ENCODE measurements at places on chromosomes 16 and 17.

DNA sequence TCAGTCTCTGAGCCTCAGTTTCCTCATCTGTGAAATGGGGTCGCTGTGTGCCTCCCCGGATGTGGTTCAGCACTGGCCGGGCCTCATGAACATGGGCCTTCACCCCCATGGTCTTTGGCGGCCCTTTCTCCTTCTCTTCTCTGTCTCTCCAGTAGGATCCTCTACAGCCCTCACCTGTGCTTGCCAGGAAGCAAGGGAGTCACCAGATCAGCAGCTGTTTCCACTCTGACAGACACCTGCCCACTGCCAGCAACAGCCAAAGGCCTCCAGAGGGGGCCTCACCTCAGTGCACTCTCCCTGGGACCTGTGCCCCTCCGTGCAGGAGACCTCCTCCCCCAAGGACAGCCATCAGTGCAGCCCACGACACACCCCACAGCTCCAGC is 89.4 kb downstream of the C16orf78 start:
- no peak for DNase-seq

DNA sequence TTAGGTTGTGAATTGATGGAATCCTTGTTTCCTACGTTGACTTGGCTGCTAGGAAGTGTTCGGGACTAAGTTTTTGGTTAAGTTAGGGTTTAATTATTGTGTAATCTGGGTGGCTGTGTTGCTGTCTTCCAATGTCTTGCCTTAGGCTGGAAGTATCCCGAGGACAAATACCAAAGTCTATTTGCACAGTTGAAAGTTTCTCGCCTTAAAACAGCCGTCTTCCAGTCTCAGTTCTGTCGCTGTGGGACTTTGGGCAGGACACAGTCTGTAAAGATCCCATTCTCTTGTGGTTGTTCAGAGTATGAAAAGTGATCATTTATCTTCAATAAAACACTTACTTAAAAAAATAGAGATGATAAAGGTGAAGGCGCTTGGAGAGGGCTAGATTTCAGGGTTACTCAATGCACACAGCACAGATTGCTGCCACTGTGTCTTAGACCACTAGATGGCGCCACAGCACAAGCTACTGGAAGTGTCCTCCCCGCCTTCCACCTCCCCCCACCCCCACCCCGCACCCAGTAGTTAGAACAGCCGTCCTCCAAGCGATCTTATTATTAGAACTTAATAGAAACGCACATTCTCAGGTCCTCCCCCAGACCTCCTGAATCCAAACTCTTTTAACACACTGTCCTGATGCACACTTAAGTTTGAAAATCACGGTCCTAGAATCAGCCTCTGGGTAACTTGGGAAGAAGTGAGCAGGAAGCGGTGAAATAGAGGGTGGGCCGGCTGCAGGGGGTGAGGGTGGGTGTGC is 45.8 kb downstream of the AKAP1 start:
- peak; percentile 93 for DNase-seq

- peak; percentile 77 for DNase-seq
Measured at GRCh38 chr17:18217412-18218015, 7.9 kb upstream of the LLGL1 start.

DNA sequence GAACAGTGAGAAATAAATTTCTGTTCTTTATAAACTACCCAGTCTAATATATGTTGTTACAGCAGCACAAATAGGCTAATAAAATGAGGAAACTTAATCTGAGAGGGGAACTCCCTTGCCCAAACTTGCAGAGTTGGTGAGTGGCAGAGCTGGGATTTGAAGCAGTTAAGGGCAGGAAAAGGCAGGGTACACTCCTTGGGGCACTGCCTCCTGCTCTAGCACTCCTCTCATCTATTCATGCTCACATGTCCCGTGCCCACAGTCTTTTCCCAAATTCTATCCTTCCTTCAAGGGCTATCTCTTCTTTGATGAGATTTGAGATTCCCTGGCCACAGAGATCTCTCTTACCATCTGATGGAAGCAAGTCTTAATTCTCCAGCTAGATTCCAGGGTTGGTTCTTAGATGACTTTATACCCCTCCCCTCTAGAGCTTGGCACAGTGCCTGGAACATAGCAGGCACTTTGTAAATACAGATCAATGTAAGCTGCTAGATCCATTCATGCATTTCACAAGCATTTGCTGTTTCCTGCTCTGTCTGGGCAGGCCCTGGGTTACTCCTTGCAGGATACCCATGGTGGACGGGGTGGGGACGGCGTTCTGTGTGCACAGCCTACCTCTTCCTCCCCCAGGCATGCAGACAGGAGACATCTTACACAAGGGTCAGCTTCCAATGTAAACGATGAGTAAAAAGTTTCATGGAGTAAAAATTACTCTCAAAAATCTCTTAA is 39.2 kb upstream of the ABCC12 start:
- peak; percentile 19 for DNase-seq

GRCh38 chr16:81556715-81557284 is 112.2 kb downstream of the CMIP start:
- DNase-seq, result no peak

DNA sequence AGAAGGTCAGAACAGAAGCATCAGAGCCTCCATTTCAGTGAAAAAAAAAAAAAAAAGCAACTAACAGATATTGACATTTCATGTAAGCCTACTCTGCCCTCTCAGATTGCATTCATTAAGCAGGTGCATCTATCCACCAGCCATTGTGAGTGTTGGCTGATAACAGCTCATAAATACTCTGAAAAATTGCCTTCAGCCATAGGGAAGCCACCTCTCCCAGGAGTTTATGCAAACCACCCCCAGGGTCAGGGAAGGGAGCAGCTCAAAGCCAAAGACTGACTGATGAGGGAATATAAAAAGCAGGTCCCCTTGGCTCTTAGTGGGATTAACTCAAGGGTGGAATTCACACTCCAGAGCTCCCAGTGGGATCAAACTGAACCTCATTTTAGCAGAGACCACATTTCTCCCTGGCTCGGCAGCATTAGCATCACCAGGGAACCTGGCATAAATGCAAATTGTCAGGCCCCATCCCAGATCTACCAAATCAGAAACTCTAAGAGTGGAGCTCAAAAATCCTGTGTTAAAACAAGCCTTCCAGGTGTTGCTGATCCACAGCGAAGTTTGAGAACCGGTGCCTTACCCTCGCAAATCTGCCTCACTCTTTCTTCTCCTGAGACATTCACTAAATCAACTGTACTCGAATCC is 14.2 kb downstream of the APOH start:
- DNase-seq, result no peak

GRCh38 chr17:57604771-57605674 is 140.1 kb downstream of the CCDC182 start:
- peak; percentile 27 for DNase-seq

- DNase-seq, result peak; percentile 45
Measured at GRCh38 chr17:69060822-69061221, at the start of gene ABCA9. TSS of gene ABCA9 (minus strand) at chr17:69060927. CDS start at chr17:69051126, 9,801 bp downstream.

DNA sequence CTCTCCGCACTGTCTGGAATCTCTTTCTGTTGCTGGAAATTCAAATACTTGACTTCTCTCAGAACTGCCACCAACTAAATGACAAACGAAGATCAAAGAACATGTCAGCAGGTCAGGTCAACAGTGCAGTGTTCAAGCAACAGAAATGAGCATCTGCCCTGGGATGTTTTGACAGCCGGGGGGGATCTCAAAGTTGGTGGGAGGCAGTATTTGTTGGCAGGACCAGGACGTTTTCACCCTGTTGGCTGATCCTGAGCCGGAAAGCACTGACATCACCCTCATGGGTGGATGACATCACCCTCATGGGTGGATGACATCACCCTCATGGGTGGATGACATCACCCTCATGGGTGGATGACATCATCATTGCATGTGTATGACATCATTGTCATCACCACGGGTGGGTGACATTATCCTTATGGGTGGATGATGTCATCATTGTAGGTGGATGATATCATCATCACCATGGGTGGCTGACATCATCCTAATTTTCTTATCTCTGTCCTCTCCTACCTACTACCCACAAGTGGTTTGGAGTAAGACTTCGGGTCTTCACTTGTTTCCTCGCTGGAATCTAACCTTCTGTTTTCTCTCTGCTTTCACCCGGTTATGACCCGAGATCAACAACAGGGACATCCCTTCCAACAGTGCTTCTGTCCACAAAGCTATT is 18.9 kb downstream of the DNAH17 start:
- DNase-seq, result peak; percentile 69

GRCh38 chr16:17342031-17342430 is 128.7 kb downstream of the XYLT1 start:
- peak; percentile 69 for DNase-seq

GRCh38 chr17:37295888-37296287 is 79.9 kb upstream of the C17orf78 start:
- no peak for DNase-seq

GRCh38 chr16:71648162-71648561 is 22.2 kb downstream of the MARVELD3 start:
- DNase-seq, result no peak

DNA sequence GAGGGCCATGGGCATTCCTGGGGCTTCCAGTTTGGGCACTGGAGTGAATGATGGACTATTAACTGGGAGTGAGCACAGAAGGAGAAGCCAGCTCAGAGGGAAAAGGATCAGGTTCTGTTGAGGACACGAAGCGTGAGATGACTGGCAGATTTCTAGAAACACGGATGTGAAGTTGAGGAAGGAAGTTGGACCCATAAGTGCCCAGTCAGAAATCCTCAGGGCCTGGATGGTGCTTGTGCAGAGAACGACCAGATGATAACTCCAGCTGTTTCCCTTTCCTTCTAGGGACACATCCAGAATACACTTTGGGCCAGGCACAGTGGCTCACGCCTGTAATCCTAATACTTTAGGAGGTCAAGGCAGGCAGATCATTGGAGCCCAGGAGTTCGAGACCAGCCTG is 23.3 kb upstream of the ANKRD40CL start:
- DNase-seq, result no peak

DNA sequence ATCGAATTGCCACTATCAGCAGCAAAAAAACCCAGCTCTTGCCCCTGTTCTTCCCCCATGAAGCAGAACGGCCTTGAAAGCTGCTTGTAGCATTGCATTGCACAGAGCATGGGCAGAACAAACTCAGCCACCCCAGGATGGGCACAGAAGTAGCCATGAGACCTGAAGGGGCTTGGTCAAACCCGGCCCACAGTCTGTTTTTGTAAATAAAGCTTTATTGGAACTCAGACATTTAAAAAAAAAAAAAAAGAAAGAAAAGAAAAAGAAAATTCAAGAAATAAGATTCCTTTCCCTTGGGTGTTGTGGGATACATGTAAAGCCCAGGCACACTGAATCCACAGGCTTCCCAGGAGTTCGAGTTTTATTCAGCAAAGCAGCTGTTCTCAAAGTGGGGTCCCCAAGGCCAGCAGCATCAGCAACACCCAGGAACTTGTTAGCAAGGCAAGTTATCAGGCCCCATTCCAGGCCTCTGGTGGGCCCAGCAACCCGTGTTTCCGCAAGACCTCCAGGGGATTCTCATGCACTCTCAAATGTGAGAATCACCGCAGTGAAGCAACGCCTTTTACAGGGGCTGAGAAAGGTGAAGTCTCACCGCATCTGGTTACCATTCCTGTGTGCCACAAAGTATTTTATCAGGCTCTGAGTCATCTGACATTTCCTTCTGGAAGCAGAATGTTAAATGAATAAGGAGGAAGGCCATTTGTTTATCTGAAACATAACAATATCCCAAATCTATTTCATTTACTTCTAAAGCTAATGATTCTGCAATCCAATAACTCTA is 108.2 kb downstream of the SLC39A11 start:
- DNase-seq, result no peak

- no peak for DNase-seq
Measured at GRCh38 chr17:45009676-45010467, 41.6 kb downstream of the DCAKD start.

GRCh38 chr16:11819798-11820197 is 22.7 kb upstream of the ZC3H7A start:
- peak; percentile 85 for DNase-seq

DNA sequence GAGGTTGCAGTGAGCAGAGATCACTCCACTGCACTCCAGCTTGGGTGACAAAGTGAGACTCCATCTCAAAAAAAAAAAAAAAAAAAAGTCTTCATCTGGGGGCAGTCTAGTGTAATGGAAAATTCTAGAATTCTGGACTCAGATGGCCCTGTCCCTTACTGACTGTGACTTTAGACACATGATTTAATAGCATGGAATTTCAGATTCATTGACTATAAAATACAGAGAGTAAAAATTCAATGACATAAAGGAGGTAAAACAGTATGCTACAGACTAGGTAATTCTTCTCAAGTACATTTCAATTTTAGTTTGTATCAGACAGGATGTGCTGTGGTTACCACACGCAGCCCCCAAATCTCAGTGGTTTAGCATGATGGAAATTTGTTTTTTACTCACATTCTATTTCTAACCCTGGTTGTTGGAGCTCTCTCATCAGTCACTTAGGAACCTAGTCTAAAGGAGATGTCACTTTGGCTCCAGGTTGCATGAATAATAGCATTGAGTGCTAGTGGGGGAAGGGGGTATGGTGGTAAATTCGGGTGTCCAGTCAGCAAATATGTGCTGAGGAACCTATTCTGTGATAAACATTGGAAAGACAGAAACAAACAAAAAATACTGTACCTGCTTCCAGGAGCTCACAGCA is 444.0 kb downstream of the XYLT1 start:
- no peak for DNase-seq

- DNase-seq, result no peak
Measured at GRCh38 chr17:34883106-34884000, 77.9 kb downstream of the CCT6B start.

- no peak for DNase-seq
Measured at GRCh38 chr16:11977376-11978041, 975 bp downstream of the SNX29 start.

GRCh38 chr17:15309793-15310192 is 31.6 kb downstream of the TEKT3 start:
- DNase-seq, result no peak

DNA sequence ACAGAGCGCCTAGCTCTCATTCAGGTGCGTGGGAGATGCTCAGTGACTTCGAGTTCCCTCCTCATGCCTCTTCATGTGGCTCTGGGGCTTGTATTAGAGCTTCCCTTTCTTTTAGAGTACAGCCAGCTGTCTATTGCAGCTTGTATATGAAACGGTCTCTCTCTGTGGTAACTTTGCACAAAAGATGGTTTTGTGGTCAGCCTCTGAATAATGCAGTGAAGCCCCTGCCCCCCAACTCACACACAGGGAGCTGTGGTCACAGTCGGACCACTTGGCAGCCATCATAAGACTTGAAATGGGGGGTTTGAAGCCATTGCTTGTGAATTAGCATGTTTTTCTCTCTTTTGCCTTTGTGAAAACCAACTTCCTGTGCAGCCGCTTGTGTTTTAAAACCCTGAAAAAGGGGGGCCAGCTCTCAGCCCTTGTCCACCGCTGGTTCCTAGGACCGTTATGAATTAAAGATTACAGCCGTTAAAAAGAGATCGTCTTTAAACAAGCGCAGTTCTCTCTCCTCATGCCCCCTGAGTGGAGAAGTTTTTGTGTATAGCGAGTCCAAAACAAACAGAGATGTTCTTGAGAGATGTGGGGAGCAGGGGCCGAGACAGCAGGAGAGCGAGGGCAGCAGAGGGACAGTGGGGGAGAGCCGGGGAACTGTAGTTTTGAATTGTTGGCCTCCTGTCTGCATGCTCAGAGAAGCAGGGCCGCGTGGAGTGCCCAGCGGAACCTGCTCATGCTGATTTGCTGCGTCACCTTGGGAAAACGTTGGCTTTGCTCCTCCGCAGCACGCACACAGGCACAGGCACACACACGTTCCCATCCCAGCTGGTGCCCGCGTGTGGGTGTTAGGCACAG is 199.0 kb downstream of the MSI2 start:
- DNase-seq, result peak; percentile 64

- no peak for DNase-seq
Measured at GRCh38 chr16:69301861-69302260, 9.3 kb upstream of the VPS4A start.
